ENCODE measurements at places on chromosomes 4 and X.

GRCh38 chr4:145609481-145610427 lies 9.4 kb upstream of the MMAA start:
- peak; percentile 43 for DNase-seq

GRCh38 chrX:140524556-140524955 lies 19.7 kb upstream of the SOX3 start:
- no peak for DNase-seq

- no peak for DNase-seq
These were observed 134.2 kb downstream of the FNIP2 start for GRCh38 chr4:158903079-158903456.

DNA sequence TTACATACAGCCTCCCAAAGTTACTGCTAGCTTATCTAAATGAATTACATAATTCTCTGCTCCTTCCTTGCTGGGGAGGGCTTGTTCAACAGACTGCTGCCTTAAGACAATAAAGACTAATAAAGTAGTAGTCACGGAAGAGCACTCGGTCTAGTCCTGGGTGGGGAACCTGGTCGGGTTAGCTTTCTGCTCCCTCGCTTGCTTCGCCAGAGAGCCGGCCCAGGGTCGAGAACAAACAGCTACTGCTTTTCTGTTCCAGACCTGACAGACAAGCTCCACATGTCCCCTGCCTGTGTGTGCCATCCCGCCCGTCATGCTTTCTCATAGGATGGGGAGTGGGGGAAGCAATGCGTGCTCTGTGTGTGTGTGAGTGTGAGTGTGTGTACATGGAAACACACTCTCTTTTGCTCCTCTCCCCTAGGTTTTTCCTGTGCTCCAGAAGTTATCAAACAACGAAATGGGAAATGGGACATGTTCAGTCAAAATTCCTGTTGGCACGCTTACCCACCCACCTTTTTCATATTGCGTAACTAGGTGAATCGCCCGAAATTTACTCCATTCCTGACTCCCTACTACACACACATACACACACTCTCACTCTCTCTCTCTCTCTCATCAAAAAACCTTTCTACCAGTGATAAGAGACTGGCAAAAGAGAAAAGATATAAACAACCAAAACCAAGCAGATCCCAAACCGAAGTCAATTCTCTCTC lies 1.3 kb downstream of the NPY1R start:
- no peak for DNase-seq

- no peak for DNase-seq
These were observed 121.7 kb upstream of the MAP3K15 start for GRCh38 chrX:19636980-19637379.

DNA sequence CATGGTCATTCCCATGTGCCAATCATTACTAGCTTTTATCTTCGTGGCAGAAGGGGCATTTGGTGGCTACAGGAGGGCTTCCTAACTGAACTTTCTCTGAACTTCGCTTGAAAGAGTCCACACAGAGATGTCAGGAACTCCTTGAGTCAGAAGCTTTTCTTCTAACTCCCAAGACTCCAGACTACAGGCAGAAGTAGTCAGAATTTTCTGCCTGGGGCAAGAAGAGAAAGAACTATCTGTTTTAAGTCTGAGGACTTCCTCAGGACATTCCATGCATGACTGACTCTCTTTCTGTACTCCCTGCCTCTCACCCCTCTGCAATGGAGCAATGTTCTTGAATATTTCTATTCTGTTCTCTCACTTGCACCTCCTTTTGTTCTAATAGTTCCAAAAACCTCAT lies 170.5 kb upstream of the TBC1D9 start:
- no peak for DNase-seq

- DNase-seq: no peak
These were observed 30.6 kb downstream of the TRIM2 start for GRCh38 chr4:153234885-153235284.

- DNase-seq: no peak
These were observed 121.2 kb upstream of the NAP1L5 start for GRCh38 chr4:88818631-88819470.

- DNase-seq: no peak
These were observed 308.2 kb downstream of the FRMPD4 start for GRCh38 chrX:12446342-12447075.

DNA sequence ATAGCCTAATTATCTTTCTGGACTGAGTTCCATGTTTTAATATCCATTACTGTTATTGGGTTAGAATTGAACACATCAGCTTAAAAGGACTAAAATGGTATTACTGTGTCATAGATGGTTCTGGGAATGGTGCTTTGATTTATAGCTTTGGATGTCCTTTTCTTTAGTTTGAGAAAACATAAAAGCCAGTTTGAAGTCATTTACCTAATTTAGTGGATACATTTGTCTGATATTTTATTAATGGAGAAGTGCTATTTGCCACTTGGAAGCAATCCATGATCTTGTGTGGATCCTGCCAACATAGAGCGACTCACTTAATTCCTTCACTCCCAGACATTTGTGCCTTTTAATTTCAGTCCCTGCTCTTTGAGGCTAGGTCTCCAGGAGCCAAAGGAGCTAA lies 212.4 kb upstream of the PACRGL start:
- no peak for DNase-seq

- no peak for DNase-seq
These were observed 34.0 kb downstream of the ELF2 start for GRCh38 chr4:139142980-139143379.

DNA sequence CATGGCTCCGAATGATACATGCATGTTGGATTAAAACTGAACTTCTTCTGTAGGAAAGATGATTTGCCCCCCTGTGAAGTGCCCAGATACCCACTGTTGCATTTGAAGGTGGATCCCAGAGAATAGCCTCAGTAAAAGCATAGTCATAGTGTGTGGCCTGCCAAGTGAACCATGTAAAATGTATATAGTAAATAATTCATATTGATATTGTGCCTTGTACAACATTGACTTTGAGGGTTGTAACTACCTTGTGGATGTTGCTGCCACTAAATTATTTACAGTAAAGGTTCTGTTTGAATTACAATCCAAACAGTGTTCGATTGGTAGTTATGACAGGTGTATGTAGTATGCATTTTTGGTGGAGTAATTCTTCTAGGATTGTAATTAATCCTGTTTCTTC lies 19.2 kb downstream of the TMEM131L start:
- no peak for DNase-seq

- DNase-seq: no peak
These were observed 22.9 kb upstream of the SGMS2 start for GRCh38 chr4:107801766-107802211.

- no peak for DNase-seq
These were observed 1314.0 kb downstream of the PCDH19 start for GRCh38 chrX:99095965-99096635.

- DNase-seq: no peak
These were observed 7.2 kb upstream of the PRDM8 start for GRCh38 chr4:80189956-80190677.

DNA sequence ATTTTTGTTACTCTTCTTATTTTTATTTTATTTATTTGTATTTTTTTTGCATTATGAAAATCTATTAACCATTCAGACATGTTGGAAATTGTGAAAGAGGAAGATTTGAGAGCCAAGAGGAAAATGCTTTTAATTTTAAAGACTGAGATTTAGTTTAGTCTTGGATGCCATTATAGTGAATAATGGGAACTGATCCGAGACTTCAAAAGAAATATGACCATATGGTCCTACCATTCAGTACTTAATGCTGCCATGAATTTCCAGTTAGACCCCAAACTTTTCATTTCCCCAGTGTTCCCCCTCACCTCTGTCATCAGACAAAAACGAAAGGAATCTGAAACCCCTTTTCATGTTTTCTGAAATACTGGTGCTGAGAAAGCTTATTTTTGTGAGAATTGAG lies 95.5 kb downstream of the TENM3 start:
- DNase-seq: no peak

DNA sequence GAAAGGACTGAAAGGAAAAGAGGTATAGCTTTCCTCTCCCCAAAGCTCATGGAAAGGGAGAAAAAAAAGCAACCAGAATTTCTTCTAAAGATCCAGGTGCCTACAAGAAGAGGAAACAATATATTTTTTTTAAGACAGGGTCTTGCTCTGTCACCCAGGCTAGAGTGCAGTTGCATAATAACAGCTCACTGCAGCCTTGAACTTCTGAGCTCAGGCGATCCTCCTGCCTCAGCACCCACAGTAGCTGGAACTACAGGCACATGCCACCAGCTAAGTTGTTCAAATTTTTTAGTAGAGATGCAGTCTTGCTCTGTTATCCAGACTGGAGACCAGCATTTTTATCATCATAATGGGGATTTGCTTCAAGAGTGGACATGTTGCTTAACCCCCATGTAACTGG lies 30.5 kb upstream of the BBS12 start:
- DNase-seq: no peak

DNA sequence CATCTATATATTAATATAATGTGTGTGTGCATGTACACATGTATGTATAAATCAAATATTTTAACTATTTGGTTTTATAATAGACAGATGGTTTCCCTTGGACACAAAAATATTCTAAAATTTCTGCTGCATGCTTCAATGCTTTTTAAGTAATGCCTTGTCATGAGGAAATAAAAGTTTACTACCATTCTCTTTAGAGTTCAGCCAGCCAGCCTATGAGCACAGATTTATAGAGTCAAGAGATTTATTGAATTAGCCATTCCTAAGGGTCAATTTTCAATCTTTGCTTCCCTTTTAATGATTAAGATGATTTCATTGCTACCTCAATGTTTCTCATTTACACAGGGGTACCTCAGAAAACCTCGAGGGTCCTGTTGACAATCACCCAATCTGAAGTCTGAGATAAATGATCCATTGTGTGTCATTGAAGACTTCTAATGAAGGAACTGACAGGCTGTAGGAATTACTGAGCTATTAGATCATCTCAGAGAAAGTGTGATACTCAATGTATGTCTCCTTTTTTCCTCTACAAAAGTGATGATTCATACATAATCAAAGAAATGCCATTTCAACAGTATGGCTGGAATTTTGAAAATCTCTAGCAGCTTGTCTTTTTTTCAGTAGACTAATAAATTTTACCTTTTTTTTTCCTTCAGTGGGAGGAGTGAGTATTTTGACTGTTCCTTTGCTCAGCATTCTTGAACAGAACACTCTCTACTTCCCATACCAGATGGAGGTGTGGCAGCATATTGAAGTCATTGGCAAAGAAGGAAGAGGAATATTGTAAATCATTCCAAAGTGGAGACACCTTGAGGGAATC lies 222.6 kb upstream of the PCDH18 start:
- no peak for DNase-seq

DNA sequence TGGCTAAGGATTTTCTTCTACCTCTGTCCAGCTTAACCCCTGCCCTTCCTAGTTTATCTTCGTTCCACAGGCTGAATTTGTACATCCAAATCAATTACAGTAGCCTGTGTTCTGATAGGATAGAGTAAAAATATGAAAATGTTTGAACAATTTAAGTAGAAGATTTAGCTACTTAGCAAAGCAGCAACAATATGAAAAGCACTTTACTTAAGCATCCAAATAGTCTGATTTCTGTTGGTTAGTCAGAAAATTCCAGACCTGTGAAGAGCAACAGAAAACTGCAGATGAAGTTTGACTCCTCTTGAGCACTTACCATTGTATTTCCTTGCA lies 2.0 kb downstream of the ARSJ start:
- no peak for DNase-seq

DNA sequence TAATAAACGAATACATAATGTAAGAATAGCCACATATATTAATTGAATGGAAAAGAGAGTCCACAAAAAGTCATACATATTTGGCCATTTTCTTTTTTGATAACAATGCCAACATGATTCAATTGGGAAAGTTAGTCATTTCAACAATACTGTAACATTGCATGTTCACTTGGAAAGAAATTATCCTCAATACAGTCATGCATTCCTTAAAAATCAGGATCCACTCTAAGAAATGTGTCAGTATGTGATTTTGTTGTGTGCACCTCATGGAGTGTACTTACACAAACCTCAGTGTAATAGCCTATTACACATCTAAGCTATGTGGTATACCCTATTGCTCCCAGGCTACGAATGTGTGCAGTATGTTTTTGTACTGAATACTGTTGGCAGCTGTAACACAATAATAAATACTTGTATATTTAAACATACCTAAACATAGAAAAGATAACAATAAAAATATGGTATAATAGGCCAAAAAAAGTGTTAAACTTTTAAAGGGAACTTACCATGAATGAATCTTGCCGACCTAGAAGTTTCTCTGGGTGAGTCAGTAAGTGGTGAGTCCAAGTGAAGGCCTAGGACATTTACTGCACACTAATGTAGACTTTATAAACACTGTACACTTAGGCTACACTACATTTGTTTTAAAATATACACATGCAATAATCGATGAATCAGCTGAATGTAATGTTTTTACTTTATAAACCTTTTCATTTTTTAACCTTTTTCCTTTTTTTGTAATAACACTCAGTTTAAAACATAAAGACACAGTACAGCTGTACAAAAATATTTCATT lies 806.8 kb downstream of the PCDH18 start:
- DNase-seq: no peak

GRCh38 chr4:45062935-45063545 lies 336.7 kb upstream of the GNPDA2 start:
- no peak for DNase-seq

DNA sequence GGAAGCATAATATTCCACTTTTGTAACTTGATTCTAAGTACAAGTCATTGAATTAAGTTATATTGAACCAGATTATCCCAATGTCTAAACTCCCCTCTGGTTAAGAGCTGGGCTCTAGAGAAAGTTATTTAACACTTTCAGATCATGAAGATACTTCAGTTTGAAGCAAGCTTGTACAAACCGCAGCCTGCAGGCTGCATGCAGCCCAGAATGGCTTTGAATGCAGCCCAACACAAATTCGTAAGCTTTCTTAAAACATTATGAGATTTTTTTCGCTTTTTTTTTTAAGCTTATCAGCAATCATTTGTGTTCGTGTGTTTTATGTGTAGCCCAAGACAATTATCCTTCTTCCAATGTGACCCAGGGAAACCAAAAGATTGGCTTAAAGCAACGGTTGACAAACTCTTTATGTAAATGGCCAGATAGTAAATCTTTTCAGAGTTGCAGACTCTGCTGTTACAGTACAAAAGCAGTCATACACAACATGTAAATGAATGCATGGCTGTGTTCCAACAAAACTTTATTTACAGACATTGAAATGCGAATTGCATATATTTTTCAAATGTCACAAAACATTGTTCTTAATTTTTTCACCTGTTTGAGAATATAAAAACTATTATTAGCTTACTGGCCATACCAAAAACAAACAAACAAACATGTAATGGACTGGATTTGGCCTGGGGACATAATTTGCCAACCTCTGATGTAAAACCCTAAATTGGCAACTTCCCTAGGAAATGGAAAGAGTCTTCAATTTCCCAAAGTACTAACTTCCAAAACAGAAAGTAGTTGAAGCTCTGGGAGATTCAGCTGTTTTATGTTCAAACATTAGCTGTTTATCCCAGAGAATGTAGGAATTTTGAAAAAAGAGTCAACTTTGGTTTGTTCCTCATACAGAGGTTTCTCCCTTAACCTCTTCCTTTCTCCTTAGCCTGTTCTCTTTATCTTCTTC lies 201.1 kb upstream of the MBNL3 start:
- DNase-seq: no peak

- no peak for DNase-seq
These were observed 2.1 kb downstream of the JAKMIP1 start for GRCh38 chr4:6198278-6198677.

DNA sequence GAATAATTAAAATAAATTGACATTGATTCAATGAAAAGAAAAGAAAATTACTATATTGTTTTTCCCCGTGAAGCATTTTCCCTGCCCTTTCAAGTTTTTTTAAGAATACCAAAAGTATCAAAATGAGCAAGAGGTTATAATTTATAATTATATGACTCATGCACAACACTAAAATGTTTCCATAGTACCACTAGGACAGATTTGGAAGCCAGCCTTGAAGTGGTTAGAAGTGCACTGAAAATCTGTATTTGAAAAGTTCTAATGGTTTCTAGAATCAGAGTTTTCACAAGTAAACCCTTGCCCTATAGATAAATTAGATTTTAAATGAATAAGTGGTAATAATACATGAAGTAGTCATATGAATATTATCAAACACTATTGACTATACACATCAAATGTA lies 140.9 kb downstream of the HNRNPD start:
- DNase-seq: no peak
